Stimulated activated CD8-positive, alpha-beta memory T cell treated with anti-CD3 and anti-CD28 coated beads, Interleukin-12 subunit alpha, Interleukin-12 subunit beta, amount 100 ng/mL, for 1 hour (primary cell): ENCODE measurements at places on chromosomes 5 and 9.

DNA sequence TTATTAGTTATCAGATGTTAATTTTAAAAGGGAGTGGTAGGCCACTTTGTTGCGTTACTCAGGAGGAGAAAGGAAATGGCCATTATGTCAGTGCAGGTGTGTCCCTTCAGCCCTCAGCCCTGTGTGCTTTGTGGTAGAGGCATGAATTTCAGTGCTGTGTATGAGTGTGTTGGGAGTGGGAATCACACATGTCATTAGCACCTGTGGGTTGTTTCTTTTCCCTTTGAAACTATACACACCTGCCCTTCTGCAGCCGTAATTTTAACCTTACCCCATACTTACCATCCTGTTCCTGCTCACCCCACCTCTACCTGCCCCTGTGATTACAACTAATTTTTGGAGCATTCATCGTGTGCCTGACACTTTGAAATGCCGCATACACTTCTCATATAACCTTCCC, 156.4 kb downstream of the ARHGAP26 start:
- DNase-seq: no peak

- DNase-seq: no peak
These were observed 88.6 kb downstream of the ANKRD31 start for GRCh38 chr5:75148051-75148450.

DNA sequence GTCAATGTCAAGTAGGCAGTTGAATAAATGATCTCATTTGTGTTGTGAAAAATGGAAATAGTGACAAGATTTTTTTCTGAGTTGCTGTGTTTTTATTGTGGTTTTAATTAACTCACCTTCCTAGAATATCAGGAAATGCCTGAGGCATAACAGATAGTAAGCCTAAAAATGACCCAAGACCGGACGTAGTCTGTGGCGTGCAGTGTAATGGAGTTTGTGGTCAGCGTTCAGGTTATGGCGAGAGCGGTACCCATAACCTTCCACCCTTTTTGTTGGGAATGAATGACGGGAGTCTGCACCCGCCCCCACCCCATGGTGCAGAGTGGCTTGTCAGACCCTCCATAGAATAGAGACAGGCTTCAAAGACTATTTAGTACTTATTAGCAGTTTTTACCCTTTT, 119.3 kb downstream of the GALNT10 start:
- DNase-seq: no peak

DNA sequence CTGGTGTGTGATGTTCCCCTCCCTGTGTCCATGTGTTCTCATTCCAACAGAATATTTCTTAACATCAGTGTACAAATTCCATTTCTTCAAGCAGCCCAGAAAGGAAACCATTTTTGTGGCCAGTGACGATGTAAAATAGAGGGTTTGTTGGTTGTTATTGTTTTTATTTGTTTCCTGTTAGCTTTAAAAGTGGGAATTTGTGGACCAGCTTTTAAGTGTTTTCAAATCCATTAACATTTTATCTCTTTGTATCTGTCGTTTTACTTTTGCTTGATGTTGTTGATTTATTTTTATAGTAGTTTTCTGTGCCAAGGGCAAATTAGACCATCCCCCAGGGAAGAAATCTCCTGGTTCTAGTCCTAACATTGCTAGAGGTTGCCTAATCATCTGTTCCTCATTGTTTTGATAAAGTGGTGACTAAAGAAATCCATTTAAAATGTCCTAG, 100.0 kb downstream of the GDNF start:
- no peak for DNase-seq

DNA sequence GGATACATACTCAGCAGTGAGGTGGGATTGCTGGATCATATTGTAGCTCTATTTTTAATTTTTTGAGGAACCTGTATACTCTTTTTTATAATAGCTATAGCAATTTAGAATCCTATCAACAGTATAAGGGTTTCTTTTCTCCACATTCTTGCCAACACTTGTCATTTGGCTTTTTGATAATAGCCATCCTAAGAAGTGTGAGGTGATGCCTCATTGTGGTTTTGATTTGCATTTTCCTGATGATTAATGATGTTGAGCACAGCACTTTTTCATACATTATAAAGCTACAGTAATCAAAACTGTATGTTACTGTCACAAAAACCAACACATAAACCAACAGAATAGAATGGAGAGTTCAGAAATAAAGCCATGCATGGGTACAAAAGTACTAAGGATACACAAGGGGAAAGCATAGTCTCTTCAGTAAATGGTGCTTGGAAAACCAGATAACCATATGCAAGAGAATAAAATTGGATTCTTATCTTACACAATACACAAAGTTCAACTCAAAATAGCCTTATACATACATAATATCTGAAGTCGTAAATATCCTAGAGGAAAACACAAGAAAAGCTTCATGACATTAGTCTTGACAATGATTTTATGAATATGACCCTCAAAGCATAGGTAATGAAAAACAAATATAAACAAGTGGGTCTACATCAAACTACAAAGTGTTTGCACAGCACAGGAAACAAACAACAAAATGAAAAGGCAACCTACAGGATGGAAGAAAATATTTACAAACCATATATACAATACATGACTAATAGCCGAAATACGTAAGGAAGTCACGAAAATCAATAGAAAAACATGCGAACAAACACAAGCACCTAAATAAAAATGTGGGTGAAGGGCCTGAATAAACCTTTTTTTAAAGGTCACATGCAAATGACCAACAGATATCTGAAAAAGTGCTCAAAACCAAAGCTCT, 287.8 kb upstream of the DAB2 start:
- no peak for DNase-seq

GRCh38 chr5:137356127-137356526, 143.0 kb downstream of the SPOCK1 start:
- DNase-seq: no peak

DNA sequence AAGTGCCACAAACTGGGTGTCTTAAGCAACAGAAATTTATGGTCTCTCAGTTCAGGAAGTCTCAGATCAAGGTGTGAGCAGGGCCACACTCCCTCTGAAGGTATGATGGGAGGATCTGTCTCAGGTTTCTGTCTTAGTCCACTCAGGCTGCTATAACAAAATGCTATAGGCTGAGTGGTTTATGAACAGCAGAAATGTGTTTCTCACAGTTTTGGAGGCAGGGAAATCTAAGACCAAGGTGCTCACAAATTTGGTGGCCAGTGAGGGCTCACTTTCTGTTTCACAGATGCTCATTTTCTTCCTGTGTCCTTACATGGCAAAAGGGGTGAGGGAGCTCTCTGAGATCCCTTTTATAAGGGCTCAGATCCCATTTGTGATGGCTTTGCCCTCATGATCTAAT, 281.4 kb downstream of the CWC27 start:
- no peak for DNase-seq

- DNase-seq: no peak
These were observed 25.7 kb downstream of the TRIO start for GRCh38 chr5:14168793-14169262.

GRCh38 chr5:160545832-160546231, 124.2 kb downstream of the PTTG1 start:
- DNase-seq: no peak

- DNase-seq: no peak
These were observed 128.2 kb downstream of the MVB12B start for GRCh38 chr9:126454795-126455194.

- DNase-seq: no peak
These were observed 108.4 kb downstream of the ROR2 start for GRCh38 chr9:91841591-91841990.

GRCh38 chr5:7755958-7756357, 95.0 kb downstream of the CFAP90 start:
- no peak for DNase-seq

- no peak for DNase-seq
These were observed 98.2 kb downstream of the MARCHF3 start for GRCh38 chr5:126931963-126932660.

DNA sequence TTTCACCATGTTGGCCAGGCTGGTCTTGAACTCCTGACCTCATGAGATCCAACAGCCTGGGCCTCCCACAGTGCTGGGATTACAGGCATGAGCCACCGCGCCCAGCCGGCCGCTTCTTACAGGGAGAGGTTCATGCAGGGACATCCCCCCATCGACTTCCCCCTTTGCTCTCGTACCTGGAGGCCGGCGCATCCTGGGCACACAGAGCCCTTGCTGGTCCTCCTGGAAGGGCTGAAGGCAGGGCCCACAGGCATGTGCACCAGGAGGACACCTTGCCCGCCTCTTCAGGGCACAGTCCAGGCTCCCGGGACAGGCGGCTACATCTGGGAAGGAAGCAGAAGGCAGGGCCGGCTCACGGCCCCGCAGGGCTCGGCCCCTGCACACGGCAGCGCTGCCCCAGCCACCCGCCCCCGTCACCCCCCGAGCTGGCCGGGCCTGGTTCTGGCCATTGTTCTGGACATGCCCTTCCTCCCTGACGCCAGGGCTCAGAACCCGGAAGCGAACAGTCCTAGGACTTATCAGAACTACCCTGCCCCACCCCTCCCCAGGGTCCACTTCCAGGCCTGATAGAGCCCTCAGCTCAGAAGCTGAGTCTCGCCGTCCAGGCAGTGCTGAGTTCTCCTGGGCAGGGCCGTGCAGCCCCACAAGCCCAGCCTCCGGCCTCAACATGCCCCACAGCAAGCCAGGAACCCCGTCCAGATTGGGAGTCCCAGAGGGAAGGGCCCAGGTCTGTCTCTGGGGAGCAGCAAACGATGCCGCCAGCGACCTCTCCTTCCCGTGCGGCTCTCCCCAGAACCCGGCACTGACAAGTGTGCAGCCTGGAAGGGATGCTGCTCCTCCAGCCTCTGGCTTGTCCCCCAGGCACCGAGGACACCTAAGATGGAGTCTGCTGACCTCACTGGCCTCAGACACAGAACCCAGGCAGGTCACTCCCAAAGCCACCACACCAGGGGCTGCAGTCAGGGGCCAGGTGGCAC, 2.9 kb downstream of the NPDC1 start:
- no peak for DNase-seq

- DNase-seq: no peak
These were observed 173.3 kb upstream of the POC5 start for GRCh38 chr5:75890546-75890945.

GRCh38 chr5:54457094-54457862, 1.8 kb downstream of the HSPB3 start:
- no peak for DNase-seq

DNA sequence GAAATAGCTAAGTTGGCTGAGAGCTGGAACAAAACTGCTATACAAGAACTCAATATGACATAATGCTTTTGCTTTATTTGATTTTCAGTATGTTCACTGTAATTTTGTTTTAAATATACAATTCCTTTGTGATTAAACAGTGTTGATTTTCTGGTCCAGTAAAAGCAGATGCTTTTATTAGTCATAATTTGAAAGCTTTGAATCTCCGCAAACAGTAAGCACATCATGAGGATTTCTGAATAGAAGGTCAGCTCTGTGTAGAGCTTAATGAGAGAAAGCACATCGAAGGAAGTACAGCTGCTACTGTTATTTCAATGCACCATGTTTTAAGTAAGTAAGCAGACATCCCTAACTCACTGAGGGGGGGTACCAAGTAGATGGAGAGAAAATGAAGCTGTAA, 701.3 kb upstream of the ACO1 start:
- no peak for DNase-seq

GRCh38 chr9:71506821-71507220, 261.5 kb downstream of the CEMIP2 start:
- DNase-seq: no peak

- no peak for DNase-seq
These were observed 27.6 kb downstream of the ALDH1A1 start for GRCh38 chr9:72925126-72925789.

- no peak for DNase-seq
These were observed 12.0 kb downstream of the RALGDS start for GRCh38 chr9:133108794-133109641.

DNA sequence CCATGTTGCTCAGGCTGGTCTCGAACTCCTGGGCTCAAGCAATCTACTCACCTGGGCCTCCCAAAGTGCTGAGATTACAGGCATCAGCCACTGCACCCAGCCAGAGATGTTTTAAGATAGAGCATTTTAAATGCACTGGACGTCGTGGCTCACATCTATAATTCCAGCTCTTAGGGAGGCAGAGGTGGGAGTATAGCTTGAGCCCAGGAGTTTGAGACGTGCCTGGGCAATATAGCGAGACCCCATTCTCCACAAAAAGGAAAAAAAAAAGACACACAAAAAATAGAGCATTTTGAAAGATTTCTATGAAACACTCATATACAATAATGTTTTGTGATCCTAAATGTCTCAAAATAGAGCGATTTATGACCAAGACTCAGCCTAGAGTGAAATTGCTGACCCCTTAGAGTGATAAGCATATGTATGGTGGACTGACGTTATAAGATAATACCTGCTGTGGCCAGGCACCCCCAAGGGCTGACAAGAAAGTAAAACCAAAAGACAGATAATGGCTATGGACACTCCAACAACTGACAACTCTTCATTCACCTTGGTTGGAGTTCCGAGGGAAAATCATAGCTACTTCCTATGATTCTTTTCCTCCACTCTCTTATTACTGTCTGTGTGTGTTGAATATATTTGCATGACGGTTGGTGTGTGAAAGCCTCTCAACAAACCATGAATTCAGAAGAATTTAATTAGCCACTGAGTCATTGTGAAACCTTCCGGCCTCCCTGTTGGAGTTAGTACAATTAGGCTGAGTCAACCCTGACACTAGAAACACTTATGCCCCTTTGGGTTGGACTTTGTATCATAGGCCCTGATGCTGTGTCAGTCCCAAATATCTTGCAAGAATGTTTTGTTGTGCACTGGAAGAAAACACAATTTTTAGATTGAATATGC, 526.5 kb upstream of the NUDT12 start:
- no peak for DNase-seq

GRCh38 chr5:2865856-2866255, 114.4 kb upstream of the IRX2 start:
- no peak for DNase-seq

DNA sequence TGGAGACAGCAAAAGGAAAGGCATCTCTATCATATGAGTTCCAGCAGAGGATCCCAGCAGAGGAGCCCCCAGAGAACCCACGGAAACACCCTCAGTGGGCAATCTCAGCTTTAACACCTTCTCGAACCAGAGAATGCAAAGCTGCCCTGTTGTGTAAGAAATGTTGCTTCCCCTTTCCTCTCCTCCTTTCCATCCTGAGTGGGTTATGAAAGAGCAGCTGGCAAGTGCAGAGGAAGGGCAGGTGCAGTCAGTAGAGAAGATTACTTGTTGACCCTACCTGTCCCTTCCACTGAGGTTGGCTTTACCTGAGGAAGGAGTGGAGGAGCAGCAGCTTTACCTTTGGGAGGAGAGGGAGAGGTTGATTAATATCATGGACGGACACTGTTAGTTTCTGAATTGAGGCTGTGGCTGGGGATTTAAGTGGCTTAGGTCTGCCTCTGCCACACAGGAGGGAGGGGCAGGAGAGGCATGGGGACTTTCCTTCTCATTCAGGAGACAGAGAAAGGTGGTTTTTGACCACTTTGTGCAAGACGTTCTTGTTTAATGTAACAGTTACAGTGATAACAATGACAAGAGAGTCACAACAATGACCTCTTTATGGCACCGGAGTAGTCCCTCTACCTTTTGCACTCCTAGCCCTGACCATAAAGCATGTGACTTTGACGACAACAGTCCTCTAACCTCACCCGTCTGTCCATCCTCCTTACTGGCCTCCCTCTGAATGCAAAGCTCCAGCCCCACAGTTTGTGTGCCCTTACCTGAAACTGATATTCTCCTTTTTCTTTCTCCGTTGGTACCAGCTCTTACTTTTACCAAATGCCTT, 254.8 kb downstream of the NSG2 start:
- DNase-seq: no peak

GRCh38 chr9:84655447-84655846, 14.1 kb upstream of the NTRK2 start:
- no peak for DNase-seq
